GM18507 (cell line): ENCODE measurements at places on chromosomes 12 and 14.

- no peak for DNase-seq
Measured at GRCh38 chr14:70942342-70942706, 35.1 kb downstream of the PCNX1 start.

DNA sequence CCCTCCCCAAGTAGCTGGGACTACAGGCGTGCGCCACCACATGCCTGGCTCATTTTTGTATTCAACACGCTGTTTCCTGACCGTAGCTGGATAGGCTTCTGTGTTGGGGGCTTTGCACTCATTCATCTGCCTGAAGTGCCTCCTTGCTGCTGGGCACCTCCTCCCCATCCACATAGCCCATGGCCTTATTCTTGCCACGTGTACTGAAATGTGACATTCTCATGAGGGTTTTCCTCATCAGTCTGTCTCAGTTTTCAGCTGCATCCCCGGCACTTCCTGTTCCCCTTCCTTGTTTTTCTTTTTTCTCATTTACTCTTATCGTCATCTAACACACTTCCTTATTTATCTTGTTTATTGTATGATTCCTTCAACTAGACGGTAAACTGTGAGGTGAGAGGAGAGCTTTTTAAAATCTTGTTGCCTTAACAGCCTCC lies 36.6 kb downstream of the RCOR1 start:
- DNase-seq = no peak

DNA sequence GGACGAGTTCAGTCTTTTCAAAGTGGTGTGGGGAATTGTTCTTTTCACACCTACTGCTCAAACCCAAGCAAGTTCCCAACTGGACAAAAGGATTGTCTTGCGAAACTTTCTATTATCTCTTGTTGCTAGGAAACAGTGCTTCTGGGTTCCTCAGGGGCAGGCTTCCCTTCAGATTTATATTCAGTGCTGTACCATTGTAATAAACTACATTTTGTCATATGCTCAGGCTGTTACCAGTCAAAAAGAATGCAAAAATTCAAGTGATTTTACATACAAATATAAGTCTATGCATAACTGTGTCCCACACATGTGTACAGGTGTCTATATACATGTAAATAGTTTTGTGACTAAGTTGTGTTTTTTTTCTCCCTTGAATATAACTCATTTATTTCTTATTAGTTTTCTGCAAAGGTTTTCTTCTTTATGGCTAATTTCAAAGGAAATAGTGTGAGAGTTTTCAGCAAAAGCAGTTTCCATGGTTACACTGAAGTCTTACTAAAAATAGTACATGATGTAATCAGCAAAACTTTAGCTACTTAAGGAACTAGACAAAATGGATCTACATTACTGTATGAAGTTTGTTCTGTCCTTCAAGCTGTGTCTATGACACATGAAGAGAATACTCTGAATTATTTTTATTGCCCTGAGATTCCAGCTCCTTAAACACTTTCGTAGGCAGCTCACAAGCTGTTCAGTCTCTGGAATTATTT lies 430.2 kb upstream of the TMPO start:
- no peak for DNase-seq

- DNase-seq = no peak
Measured at GRCh38 chr14:29321646-29322045, 555.1 kb downstream of the FOXG1 start.

DNA sequence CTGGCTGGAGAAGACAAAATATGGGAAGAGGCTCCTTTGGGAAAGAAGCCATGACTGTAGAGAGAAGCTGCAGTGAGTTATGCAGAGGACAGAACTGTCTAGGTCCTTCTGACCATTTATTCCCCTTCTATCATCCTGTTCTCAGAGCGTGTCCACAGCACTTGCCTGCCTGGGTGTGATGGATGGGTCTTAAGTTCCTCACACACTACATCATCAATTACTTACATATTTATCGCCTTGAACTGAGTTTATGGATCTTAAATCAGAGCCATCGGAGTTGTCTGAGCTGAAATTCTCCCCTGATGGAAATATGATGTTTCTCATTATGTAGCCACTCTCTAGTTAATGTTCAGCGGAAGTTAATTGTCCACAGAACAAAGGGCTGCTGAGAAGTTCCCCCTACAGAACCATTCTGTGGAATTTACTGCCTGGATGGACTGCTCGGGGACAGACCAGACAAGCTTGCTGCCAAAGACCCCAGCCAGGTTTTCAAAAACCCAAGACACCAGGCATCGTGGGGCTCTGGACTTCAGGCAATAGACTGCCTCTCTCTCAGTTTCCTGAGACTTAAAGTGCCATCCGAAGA lies 232.5 kb upstream of the NOS1 start:
- no peak for DNase-seq

- DNase-seq = no peak
Measured at GRCh38 chr14:78725086-78725485, 554.9 kb downstream of the NRXN3 start.

- no peak for DNase-seq
Measured at GRCh38 chr14:58298477-58299400, at the start of gene ARID4A. TSS of gene ARID4A (plus strand) at chr14:58298555. CDS start at chr14:58299855, 1,300 bp downstream.

GRCh38 chr14:36207500-36207899 lies 31.0 kb upstream of the PTCSC3 start:
- DNase-seq = no peak

GRCh38 chr14:69260861-69261564 lies 1.1 kb downstream of the GALNT16 start:
- peak; percentile 58 for DNase-seq

- no peak for DNase-seq
Measured at GRCh38 chr14:71322655-71323250, 415.5 kb downstream of the PCNX1 start.

DNA sequence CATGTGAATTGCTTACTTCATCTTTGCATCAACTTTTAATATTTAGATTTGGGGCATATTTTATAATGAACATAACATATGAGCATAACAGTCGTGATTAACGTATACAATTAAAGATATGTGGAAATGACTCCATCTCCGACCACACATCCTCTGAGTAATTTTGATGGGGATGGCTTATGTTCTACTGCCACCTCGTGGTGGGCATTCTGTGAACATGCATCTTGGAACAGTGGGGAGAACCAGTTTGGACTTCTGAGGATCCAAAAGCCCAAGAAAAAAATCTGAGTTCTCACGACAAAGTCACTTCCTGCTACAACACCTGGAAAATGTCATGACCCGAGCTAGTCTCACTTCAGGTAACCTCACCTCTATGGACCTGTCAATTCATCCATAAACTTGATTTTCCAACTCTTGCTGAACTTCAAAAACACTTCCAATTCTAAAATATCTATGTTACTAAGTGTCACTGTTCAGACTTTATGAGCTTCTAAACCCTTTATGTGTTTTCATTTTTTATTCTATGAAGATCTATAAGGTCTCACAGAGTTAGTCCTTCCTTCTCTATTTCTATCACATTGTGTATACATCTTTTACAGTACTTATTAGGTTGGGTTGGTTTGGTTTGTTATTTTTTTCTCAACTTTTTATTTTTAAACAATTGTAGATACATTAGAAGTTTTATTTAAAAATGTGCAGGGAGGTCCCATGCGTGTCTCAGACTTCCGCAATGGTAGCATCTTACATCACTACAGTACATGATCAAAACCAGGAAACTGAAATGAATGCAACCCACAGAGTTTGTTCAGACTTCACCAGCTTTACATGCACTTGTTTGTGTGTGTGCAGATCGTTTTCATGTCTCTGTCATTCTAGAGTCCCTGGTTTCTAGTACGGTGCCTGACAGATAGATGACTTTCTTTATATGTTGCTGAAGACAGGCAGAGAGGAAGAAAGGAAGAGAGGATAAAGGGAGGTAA lies 38.2 kb upstream of the STAB2 start:
- DNase-seq = no peak

- no peak for DNase-seq
Measured at GRCh38 chr12:69651922-69652321, 41.2 kb upstream of the LRRC10 start.

DNA sequence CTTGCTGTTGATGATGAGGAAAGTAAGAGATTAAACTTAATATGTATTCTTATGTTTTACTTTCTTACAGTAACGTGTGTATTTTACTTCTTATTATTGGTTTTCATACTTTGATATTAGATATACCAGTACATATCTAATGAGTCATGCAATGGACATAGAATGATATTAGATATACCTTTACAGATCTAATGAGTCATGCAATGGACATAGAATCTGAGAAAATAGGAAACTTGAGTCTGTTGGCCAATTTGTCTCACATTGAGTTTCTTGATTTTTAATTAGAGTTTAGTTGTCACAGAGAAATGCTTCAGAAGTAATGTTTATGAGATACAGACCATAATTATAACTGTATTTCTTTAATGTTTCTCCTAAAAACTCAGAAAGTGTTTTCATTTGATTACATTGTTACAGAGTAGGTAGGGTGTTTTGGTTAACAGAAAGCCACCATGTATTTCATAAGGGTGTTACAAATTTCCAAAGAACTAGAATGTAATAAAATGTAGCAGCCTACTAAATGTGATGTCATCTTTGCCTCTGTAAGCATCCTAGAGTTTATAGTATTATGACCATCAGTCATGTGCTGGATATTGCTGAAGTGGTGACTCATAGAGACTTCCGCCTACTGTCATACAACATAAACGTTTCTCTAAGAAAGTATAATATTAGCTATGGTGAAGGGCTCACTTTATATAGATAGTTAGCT lies 3.0 kb downstream of the GAS2L3 start:
- no peak for DNase-seq

DNA sequence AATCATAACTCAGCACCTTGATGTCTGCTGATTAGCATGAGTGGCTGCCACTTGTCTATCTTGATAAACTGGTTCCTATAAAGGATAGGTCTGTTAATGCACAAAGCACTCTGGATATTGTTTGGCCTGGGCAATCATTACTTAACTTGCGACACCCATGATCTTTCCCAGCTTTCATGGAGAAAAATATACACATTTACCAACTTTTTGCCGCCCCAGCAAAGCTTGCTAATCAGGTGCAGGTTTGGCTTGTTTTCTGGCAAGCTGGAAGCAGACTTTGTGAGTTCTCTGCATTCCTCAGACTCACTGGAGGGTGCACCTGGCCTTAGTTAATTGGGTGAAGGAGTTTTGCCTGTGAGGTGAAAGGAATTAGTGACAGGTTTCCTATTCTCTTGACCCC lies 1126.4 kb upstream of the FLRT2 start:
- DNase-seq = no peak

GRCh38 chr12:120639771-120640721 lies at the start of gene CABP1:
TSS of gene CABP1 (plus strand) at chr12:120640626. CDS start at chr12:120640686, 60 bp downstream.
- DNase-seq = peak; percentile 55

- no peak for DNase-seq
Measured at GRCh38 chr12:47397664-47398281, 308.1 kb downstream of the RPAP3 start.

DNA sequence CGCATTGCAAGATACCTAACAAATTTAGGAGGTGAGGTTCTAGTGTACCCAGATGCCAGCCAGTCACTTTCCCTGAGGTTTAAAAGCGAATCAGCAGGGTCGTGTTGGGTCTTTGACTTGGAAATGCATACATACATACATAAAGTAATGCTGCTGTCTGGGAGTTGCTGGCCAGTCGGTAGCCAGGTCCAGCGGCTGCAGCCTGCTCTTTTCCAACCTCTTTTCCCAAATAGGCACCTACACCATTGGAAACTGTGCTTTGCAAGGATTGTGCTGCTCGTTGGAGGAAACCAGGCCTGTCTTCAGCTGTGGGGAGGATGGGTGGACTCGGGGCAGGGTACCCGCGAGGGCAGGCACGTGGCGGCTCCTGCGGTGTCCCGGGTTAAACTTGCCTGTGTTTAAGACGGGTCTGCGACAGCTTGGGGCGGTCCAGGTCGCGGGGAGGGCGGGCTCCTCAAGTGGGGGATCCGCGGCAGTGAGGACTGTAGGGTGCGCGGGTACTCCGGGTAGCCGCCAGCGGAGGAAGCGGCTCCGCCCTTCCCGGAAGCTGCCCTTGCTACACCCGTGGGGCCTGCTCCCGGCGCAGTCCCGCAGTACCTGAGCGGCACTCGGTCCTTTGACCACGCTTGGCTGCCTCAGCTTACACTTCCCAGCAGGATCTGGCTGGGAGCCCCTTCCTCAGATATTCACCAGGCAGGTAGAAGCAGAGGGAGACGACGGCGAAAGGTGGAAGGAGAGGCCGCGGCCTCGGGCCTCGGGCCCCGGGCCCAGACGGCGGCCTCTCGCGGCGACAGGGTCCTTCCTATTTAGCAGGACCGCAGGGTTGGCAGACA lies 2.7 kb downstream of the TTC6 start:
- DNase-seq = no peak

DNA sequence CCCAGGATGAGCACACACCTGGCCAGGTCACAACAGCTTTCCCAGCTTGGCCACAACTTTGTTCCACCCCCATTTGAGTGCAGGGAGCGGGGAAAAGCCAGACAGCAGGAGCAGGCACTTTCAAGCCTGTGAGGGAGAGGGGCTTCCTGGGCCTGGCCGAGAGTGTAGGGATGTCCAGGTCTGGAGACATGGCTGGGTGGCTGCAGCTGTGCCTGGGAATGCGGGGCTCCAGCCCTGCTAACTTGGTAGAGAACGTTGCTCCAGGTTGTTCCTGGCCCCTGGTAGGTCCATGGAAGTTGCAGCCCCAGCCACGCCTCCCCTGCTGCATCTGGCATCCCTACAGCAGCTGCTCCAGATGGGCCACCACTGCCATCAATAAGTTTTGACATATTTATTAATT lies 738.5 kb downstream of the SLC6A15 start:
- DNase-seq = no peak

DNA sequence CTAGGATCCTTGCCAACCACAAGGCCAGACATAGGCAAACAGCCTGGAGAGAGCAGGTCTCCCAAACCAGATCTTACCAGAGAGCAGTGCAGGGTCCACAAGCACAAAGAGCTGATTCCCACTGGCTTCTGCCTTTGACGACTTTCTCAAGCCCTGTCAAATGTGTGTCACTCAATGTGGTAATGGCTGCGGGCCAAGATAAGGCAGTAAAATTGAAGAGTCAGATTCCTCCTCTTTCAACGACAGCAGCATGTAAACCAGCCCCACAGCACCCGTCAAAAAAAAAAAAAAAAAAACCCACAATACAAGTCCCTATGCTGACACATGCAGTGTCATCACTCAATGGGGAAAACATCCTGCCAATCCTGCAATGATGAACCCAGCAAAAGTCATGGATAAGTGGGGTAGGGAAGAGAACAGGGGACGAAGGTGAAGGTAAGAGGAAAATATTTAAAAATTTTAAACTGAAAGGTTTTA lies at the start of gene STON2:
TSS of gene STON2 (minus strand) at position 123 of the 477 bp plus-strand sequence. CDS start 1,942 bp downstream, outside the sequence.
- no peak for DNase-seq

GRCh38 chr12:123358035-123358434 lies 6.6 kb downstream of the SBNO1 start:
- DNase-seq = no peak

- DNase-seq = no peak
Measured at GRCh38 chr12:93127107-93127560, 198.0 kb upstream of the EEA1 start.

GRCh38 chr12:103884316-103884715 lies 43.3 kb upstream of the NT5DC3 start:
- DNase-seq = no peak

GRCh38 chr12:63882844-63883243 lies 38.3 kb downstream of the SRGAP1 start:
- no peak for DNase-seq

GRCh38 chr12:119222222-119222951 lies 43.7 kb downstream of the HSPB8 start:
- DNase-seq = no peak

GRCh38 chr12:22110176-22110575 lies 64.2 kb downstream of the CMAS start:
- no peak for DNase-seq
